ENCODE measurements at places on chromosomes 1 and 21. TPM values are rescaled to one million over a fixed set of nuclear protein-coding genes. Genes with fewer than 3 reads are reported as not detected.

Gene PATJ
- 7.1 TPM for total RNA-seq

Gene ADGRB2
- 6.2 TPM for total RNA-seq

Gene OR2T12
- total RNA-seq = not detected

Gene CHAF1B
- 1.2 TPM for total RNA-seq

Gene NCF2
- total RNA-seq = not detected

Gene RPE65
- total RNA-seq = not detected

Gene TFAP2E
- total RNA-seq = not detected

Gene KANK4
- not detected for total RNA-seq

Gene MXRA8
- total RNA-seq = 200 TPM
